ENCODE measurements at places on chromosomes 7 and 10. TPM values are rescaled to one million over a fixed set of nuclear protein-coding genes. Genes with fewer than 3 reads are reported as not detected.

The ADAP1 gene
- 5.7 TPM for total RNA-seq

The MMD2 gene
- total RNA-seq, result not detected

The MYH16 gene
- total RNA-seq, result 0.88 TPM

The TRIM50 gene
- not detected for total RNA-seq

The IL6 gene
- total RNA-seq, result 2.9 TPM

The LHFPL3 gene
- not detected for total RNA-seq

The KCNIP2 gene
- 1.1 TPM for total RNA-seq

The C10orf67 gene
- 0.06 TPM for total RNA-seq

The GPC2 gene
- total RNA-seq, result 1.0 TPM

The SCRN1 gene
- 72.1 TPM for total RNA-seq

All from A549 treated with DMSO at 1 μM for 4 hours (cell line).